ENCODE measurements at places on chromosomes 7 and 10. TPM values are rescaled to one million over a fixed set of nuclear protein-coding genes. Genes with fewer than 3 reads are reported as not detected.
A peak's percentile ranks its signal among the peaks of the same experiment; 100 is the strongest.

Gene IGF2BP3
- 0.80 TPM for total RNA-seq

- DNase-seq: no peak
Observed at GRCh38 chr7:69502358-69502757, 95.9 kb upstream of the AUTS2 start.

DNA sequence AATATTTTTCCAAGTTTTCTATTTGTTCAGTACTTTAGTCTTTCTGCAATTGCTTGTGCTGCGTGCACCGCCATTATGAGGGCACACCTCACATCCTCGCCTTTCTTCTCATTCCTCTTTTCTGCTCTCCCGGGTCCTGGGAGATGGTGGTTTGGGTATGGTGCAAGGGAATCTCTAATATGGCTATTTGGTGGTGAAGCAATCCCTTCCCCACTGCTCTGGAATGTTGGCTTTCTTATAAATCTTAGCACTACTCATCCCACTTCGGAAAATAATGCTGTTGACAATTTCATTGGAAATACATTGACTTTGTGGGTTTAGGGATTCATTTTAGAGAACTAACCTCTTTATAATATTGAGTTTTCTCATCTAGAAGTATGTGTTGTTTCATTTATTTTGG, 1.9 kb upstream of the GCK start:
- no peak for DNase-seq

Gene ZNF117
- total RNA-seq: 100 TPM

DNA sequence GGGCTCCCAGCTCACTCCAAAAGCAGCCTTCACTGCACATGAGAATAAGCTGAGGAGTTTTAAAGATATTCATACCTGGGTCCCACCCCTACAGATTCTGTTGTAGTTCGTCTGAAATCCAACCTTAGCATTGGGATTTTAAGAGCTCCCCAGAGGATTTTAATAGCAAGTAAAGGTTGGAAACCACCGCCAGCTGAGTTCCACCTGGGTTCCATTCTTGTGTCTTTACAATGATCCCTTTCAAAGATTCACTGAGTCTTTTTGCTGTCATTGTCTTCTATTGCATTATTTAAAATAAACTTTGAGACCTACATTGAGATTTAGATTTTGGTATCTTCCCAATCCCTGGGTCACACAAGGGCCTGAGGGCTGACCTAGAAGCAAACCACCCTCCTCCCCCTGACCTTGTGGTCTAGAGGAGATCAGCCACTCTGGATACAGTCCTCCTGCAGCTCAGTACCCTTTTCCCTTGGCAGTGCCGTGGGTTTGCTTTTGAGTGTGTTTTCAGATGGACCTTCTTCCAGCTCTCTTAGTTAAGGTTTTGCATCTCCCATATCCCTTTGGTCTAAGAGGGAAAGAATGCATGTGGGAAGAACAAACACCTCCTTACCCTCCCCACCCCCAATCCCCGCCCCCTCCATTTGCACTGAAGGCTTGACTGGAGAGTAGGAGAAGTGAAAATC, 22.6 kb upstream of the SIRT1 start:
- no peak for DNase-seq

GRCh38 chr7:55254596-55255495, 110.3 kb upstream of the LANCL2 start:
- DNase-seq: peak; percentile 90

Gene MICU1
- 44.4 TPM for total RNA-seq

Gene NME8
- 0.28 TPM for total RNA-seq

All from lung (tissue), 17 donors.